ENCODE measurements at places on chromosomes 1 and 21. TPM values are rescaled to one million over a fixed set of nuclear protein-coding genes. Genes with fewer than 3 reads are reported as not detected.

DNA sequence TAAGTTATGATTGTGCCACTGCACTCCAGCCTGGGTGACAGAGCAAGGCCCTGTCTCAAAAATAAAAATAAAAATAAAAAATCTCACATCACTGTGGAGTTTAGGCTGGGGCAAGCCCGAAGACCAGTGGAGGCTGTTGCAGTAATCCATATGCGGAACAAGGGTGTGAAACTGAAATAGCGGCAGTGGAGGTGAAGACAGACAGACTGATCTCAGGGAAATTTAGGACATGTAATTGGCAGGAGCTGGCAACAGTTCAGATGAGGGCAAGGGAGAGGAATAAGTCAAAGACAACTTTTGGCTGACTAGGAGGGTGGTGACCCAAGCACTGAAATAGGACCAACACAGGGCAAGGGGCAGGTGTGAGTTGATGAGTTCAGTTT is 8.4 kb downstream of the ARMH1 start:
- no peak overlapping the region for H3K27ac ChIP-seq
- H3K4me3 ChIP-seq: no peak overlapping the region
- no peak for DNase-seq

GRCh38 chr1:232943679-232944252 is 6.6 kb upstream of the NTPCR start:
- H3K36me3 ChIP-seq: no peaks in the 10 kb centered on the region
- H3K4me3 ChIP-seq: no peak overlapping the region
- DNase-seq: no peak

GRCh38 chr1:153417136-153417888 is 992 bp downstream of the S100A7A start:
- no peak overlapping the region for H3K27ac ChIP-seq
- peaks cover 17% of the 10 kb centered on the region for H3K27me3 ChIP-seq
- H3K36me3 ChIP-seq: no peaks in the 10 kb centered on the region
- no peak for DNase-seq
- H3K4me1 ChIP-seq: no peaks in the 10 kb centered on the region

SEC16B gene
- total RNA-seq: 5.7 TPM

DIRAS3 gene
- 0.36 TPM for total RNA-seq

GPR161 gene
- total RNA-seq: 30.8 TPM

Measured in chondrocyte (in vitro differentiated cells).